Stimulated activated CD8-positive, alpha-beta memory T cell treated with anti-CD3 and anti-CD28 coated beads, Interleukin-2, amount 100 ng/mL, for 48 hours (primary cell): ENCODE measurements at places on chromosomes 12 and 14.

DNA sequence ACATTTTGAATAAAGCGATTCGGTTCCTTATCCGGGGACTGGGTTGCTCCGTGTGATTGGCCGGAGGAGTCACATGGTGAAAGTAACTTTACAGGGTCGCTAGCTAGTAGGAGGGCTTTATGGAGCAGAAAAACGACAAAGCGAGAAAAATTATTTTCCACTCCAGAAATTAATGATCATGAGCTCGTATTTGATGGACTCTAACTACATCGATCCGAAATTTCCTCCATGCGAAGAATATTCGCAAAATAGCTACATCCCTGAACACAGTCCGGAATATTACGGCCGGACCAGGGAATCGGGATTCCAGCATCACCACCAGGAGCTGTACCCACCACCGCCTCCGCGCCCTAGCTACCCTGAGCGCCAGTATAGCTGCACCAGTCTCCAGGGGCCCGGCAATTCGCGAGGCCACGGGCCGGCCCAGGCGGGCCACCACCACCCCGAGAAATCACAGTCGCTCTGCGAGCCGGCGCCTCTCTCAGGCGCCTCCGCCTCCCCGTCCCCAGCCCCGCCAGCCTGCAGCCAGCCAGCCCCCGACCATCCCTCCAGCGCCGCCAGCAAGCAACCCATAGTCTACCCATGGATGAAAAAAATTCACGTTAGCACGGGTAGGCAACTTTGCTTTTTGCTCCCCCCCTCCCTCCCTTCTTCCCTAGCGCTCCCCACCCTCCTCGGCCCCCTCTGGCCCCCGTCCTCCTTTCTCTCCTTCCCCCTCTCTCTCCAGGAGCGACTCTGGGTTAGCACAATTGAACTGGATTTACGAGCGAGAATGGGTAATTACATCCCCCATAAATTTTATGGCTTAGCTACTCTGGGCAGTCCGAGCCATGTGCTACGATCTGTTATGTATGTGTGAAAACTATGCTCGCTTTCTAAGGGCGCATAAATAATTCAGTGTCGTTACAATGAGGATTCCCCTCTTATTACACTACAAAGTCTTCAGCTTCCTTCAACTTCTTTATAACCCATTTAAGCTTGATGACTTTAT lies at the start of gene HOXC4:
Gene HOXC4 (plus strand): TSS at position 85 of the 991 bp plus-strand sequence. CDS start 88 bp downstream, at position 173.
- DNase-seq: no peak

GRCh38 chr12:27922531-27923139 lies 49.9 kb downstream of the PTHLH start:
- DNase-seq: no peak

DNA sequence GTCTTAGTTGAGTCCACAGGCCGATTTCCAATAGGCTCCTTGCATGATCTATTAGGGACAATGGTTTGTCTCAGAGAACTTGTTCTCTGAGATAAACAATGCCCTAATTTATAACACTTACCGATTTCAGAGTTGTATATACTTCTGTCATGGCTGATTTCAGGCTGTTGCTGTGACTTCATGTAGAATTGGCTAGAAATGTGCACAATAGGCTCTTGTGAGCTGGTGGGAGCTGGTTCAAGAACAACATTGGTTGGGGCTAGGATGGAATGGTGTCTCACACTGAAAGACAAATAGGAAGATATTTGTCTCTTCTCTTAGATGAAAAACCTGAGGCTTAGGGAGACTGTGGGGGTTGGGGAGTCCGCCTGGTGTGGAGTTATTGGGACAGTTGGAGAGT lies 6.7 kb upstream of the KRT86 start:
- DNase-seq: no peak

GRCh38 chr12:76152181-76152807 lies 67.8 kb upstream of the NAP1L1 start:
- DNase-seq: no peak

- DNase-seq: no peak
Observed at GRCh38 chr12:51850081-51850964, 1.8 kb upstream of the FIGNL2 start.

GRCh38 chr12:122354958-122355641 lies 67.4 kb downstream of the CLIP1 start:
- no peak for DNase-seq

DNA sequence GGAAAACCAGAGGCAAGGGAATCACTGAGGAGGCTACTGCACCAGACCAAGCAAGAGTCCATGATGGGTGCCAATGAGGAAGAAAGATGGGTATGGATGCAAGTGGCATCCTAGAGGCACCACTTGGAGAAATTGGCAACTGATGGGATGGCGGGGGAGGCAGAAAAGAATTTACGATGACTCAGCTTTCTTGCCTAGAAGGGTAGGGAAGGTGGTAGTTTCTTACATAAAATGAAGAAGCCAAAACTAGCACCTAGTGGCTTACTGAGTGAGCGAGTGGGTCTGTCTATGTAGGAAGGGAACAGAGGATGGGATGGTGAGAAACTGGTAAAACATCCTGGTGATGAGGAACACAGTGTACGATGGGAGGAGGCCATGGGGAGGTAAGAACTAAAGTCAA lies 80.8 kb downstream of the CIT start:
- no peak for DNase-seq

DNA sequence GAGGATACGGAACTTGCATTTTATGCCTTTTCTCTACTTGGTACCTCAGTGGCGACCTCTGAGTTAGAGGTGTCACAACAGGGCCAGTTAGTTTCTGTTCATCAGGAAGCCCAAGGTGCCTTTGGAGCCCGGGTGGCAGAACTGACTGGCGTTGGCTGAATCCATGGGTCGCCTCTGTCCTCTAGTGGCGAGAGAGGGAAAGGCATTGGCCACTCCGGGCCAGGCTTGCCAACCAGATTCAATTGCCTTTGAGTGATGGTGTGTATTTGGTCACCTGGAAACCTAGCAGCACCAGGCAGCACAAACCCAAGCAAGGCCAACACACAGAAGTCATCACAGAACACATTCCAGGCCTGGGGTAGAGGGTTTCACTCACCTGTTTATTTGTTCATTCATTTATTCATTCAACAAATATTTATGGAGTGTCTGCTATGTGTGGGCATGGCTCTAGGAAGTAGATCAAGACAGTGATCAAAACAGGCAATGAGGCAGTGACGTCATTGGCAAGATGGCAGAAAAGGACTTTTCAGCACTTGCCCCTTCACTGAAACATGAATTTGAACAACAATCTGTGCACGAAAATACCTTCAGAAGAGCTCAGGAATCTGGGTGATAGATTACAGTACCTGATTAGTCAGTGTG lies 40.5 kb upstream of the KCNA5 start:
- DNase-seq: peak; percentile 26

DNA sequence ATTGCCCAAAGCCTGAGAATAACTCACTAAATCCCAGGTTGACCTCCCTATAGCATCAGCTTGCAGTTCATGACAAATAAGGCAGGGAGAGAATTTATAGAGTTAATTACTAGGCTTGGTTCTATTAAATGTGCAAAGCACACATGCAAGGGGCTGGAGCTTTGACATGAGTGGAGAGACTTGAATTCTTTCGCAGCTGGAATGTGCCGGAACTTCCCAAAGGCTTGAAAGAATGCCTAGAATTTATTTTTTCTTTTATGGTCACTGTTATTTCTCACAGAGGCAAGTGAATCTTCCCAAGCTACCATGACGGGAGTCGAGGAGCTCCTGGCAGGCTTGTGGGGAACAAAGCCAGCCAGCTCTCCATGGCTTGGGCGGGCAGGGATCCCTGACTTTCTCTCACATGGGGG lies 95.5 kb upstream of the USP44 start:
- no peak for DNase-seq

- DNase-seq: no peak
Observed at GRCh38 chr14:67418401-67419191, 6.6 kb upstream of the PLEK2 start.

- DNase-seq: no peak
Observed at GRCh38 chr12:111864913-111865312, 22.9 kb downstream of the MAPKAPK5 start.

DNA sequence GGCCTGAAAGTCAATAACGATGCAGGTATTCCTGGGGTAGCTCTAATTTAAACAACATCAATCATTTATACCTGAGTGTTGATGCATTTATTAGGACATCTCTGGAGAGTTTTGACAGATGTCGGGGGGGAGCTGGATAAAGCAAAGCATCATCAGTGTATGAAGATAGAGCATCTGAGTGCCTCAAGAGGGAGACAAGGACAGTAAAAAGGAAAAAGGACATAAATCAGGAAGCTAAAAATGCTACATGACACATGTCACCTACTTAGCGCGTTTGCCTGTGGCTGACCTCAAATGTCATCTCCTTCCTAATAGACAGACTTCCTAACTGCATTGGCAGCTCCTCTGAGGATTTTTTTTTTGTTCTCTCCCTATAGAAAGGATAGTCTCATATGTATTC lies 259.5 kb upstream of the PKP2 start:
- DNase-seq: no peak

DNA sequence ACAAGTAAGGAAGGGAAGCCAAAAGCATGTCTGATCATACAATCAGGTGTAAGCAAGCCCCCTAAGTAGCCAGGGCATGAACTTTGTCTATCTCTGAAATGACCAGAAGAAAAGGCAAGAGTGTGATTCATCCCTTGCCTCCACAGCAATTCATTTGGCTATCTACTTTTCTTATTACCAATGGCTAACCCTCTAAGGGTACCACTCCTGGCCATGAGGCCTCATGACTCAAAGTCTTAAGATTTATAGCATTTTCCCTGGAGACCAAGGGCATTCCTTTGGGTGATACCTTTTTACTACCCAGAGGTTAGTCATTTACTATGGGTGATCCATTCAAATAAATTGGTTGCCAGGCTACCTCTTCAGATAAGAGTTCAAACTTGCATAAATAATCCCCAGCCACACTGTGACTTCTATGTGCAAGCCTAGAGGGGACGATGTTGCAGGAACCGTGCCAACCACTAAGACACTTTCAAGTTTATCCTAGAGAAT lies 1.5 kb upstream of the LGALS3 start:
- DNase-seq: no peak

DNA sequence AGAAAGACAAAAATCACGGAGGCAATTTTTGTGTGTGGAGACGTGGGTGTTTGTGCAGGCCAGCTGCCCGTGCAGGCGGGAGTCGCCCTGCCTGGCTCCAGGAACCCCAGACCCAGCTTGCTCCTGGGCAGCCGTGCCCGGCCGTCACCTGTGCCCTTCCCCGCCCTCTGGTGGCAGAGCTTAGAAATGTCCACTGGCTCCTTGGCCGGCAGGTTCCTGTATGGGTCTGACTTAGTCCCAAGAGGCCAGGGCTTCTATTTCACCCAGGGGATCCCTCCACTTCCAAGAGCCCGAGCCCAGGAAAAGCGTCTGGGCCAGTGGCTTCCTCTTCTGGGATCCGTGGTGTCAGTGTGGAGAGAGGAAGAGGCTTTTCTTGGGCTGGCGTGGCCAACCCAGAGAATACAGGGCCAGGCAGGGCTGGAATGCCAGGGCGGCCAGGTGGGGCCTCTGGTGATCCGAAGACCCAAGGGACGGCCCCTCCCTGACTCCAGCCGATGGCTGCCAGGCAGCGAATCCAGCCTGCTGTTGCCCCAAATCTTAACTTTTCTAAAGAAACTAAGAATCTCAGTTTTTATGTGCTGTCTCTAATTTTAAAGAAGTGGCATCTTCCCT lies 120.9 kb downstream of the TMEM132C start:
- DNase-seq: peak; percentile 8

DNA sequence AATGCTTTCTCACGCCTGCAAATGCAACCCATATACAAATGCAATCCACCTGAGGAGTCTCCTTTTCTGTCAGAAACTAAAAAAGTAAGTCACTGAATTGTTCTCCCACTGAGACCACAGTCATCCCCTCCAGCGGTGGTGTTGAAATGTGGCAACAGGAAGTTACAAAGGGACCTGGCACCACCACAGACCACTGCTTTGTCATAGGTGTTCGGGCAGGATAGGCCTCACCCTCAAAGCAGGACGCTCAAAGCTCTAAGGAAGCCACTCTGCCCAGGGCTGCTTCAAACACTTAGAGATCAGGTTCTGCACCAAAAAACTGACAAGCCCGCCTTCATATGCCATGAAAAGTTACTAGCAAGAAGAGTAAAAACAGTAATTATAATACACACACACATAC lies 11.3 kb downstream of the PHLDA1 start:
- peak; percentile 62 for DNase-seq

- no peak for DNase-seq
Observed at GRCh38 chr14:54472315-54472714, 16.5 kb downstream of the GMFB start.

GRCh38 chr12:102534899-102535298 lies 54.5 kb upstream of the IGF1 start:
- no peak for DNase-seq

GRCh38 chr14:59944909-59945308 lies 25.0 kb downstream of the LRRC9 start:
- no peak for DNase-seq

DNA sequence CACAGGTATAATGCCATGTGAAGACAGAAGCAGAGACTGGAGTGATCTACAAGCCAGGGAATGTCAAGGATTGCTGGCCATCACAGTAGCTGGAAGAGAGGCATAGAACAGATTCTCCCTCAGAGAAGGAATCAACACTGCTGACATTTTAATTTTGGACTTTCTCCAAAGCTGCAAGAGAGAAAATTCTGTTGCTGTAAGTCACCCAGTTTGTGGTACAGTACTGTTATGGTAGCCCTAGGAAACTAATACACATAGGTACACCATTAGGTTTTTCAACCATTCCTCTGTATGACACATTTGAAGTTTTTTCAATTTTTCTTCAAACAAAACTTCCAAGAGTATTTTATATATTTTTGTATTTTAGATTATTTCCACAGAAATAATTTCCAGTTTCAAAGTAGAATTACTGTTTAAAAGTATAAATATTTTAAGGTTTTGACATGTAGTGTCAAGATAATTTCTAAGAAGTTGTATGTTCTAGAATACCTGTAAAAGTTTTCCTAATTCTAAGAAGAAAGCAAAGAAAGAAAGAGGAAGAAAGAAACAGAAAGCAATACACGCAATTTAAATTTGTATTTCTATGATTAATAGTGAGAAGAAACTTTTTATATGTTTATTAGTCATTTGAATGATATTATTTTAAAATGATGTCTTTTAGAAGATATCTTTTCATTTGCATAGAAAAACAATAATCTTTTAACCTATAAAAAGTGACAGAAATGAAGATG lies 64.9 kb upstream of the CATSPERB start:
- no peak for DNase-seq

DNA sequence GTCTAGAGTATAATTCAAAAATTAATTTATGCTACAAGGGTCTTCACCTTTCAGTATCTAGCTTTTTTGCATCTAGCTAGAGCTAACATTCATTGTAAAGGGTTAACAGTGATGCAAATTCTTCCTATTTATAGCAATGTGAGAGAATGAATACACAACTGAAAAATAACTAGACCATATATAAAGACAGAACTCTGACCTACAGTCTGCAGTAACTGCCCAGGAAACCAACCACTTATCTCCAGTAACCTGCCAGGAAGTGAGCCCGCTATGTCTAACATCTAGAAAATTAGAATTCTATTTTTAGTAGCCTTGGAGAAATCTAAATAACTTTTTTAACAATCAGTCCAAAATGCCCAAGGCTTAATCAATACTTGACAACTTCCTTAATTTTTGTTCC lies 1021.9 kb downstream of the LRFN5 start:
- no peak for DNase-seq

GRCh38 chr12:10122689-10123088 lies 7.3 kb downstream of the CLEC7A start:
- DNase-seq: no peak

GRCh38 chr12:34292736-34293625 lies 270.7 kb downstream of the ALG10 start:
- no peak for DNase-seq

GRCh38 chr14:45728434-45729225 lies 475.6 kb upstream of the MIS18BP1 start:
- DNase-seq: no peak

GRCh38 chr12:57993834-57994233 lies 52.5 kb downstream of the ATP23 start:
- DNase-seq: no peak
